ENCODE measurements at places on chromosomes 7 and 10. TPM values are rescaled to one million over a fixed set of nuclear protein-coding genes. Genes with fewer than 3 reads are reported as not detected.
A peak's percentile ranks its signal among the peaks of the same experiment; 100 is the strongest.

The CALY gene
- total RNA-seq = not detected

DNA sequence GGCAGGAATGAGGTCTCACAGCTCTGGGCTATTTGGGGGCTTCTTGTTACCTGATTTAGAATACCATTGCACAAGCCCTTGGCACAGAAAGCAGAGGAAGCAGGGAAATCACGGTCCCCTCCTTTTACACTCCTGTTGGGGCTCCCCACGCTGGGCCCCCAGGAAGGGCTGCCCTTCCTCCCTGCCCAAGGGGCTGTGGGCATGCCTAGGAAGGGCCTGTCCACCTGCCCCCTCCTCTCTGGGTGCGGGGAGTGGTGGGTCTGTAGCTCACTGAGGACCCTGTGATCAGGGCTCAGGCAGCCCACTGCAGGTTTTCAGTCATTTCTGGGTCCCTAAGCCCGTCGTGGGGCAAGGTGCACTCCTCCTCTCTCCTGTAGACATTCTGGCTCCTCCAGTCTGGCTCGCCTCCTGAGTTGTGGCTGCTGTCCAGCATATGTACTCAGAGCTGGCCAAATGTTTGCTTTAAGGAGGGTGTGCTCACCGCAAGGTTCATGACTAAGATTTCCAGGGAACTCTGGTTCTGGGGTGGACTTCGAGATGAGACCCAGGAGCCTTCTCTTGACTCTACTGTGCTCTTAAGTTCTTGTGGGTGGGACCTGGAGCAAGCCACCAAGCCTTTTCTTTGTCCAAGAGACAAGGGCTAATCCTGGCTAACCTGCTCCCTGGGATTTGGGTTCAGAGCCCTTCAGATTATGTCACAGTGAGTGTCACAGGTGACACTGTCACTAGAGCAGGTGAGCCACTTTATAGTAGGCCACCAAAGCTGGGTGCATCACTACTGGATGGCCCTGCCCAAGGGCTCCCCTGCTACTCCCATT, 56.0 kb downstream of the TACR2 start:
- peak; percentile 68 for DNase-seq

DNA sequence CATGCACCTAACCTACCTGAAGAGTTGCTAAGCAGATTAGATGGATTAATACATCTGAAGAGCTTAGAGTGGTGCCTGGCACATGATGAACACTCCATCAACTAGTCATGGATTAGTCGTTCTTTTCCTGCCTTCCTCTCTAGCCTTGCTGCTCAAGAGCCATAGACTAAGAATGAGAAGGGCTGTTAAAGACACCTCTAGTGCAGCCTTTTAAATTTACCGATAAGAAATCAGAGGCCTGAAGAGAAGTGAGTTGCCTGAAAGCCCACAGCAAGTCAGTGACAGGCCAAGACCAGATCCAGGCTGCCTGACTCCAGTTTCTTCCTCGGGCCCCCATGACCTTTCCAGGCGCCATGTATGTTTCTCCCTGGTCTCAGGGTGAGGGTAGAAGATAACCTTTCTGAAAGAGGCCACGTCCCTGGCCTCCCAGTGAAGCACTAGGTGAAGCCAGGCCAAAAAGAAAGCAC, 6.5 kb downstream of the TSPAN15 start:
- no peak for DNase-seq

DNA sequence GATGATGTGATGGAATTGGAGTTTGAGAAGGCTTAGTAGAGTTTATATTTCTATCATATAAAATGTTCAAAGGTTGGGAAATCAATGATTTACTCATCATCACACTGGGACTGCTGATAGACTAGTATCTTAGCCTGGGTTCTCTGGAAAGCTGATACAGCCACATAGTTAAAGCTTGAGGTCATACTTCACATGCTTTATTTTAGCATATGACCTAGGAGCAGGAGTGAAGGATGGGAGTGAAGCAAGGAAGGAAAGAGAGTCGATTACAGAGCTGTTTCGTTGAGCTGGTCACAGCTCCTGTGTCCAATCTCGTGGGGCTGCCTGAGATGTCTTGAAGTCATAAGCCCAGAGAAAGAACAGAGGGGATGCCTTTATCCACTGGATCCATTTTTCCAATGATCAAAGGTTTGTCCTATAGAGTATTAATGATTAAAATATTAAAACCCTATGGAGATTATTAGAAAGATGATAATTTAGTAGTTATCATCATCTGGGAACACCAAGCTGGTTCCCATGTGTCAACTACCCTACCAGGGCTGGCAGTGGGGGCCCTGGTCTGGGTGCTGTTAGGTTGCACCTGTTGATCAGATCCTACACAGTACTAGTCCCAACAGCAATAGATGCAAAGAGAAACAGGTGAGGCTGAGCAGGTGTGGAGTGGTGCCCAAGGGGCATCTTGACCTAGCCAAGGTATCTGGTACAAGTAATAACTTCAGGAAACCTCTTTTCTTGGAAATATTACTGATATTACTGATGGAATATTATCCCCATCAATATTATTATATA, 77.8 kb downstream of the BAMBI start:
- no peak for DNase-seq

- DNase-seq = no peak
Measured at GRCh38 chr7:143233816-143234532, 12.1 kb downstream of the TAS2R40 start.

DNA sequence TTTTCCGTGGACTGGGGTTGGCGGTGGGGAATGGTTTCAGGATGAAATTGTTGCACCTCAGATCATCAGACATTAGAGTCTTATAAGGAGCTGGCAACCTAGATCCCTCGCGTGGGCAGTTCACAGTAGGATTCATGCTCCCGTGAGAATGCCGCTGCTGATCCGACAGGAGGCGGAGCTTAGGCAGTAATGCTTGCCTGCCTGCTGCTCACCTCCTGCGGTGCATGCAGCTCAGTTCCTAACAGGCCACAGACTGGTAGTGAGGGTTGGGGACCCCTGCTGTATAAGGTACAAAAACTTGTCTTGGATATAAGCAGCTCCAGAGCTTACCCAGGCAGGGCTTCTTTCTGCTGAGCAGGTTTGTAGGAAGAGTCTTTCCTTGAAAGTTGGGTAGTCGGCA, 53.9 kb downstream of the SHH start:
- DNase-seq = no peak

The SFRP4 gene
- 42.6 TPM for total RNA-seq

- no peak for DNase-seq
Measured at GRCh38 chr7:114889646-114890285, 32.1 kb upstream of the MDFIC start.

GRCh38 chr7:64863021-64863420, 40.1 kb upstream of the ZNF273 start:
- DNase-seq = no peak

DNA sequence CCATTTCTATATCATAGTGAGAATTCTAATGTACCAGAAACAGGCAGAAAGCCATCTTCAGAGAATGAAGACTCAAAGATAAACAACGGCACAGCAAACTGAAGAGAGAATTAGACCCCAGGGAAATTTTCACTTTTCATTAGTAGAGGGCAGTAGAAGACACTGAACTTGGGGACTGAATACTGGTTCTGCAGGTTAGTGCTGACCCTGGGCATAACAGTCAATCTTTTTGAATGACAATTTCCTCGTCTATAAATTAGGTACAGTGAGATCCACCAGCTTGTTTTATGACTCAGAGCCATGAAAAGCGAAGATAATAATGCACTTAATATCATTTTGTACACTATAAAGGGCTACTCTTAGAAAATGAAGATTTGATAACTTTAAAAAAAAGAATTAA, 13.7 kb downstream of the FKBP14 start:
- DNase-seq = no peak

DNA sequence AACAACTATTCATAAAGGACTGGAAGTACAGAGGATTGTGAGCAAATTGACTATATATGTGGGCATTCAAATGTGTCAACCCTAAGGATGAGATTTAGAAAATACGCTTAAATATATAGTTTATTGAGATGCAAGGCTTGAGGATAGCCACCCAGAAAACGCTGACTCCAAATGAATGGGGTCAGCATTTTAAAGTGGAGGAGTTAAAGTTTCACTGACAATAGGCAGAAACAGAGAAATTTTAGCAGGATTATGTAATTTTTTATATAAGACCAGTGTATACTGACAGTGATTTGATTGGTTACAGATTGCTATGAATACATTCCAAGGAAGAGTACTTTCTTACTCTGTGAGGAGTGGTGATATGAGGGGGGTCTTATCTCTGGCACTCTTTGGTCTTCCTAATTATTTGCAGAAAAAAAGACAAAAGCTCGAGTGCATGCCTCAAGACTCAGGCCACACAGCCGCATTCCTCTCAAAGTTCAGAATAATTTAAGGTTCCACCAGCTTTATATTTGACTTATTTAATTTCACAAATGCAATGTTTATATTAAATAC, 38.6 kb upstream of the ARL4A start:
- DNase-seq = no peak

DNA sequence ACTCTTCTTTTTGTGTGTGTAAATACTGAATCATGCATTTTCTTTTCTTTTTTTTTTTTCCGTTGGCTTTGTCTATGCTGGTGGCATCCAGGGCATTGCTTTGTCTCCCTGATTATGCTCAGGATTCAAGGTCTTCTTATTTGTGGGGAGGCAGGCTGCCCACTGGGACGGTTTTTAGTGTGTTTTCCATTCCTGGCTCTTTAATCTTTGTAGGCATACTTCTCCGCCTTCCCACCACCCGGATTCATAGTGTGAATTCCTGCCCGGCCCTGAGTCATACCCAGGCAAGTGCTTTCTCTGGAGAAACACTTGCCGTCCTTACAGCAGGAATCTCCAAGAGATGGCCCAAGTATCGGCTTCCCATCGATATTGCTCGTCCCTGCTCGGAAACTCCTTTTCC, 5.2 kb downstream of the ZNF655 start:
- DNase-seq = no peak

The WEE2 gene
- total RNA-seq = not detected

GRCh38 chr7:39238234-39238869, 260.6 kb downstream of the POU6F2 start:
- DNase-seq = no peak

DNA sequence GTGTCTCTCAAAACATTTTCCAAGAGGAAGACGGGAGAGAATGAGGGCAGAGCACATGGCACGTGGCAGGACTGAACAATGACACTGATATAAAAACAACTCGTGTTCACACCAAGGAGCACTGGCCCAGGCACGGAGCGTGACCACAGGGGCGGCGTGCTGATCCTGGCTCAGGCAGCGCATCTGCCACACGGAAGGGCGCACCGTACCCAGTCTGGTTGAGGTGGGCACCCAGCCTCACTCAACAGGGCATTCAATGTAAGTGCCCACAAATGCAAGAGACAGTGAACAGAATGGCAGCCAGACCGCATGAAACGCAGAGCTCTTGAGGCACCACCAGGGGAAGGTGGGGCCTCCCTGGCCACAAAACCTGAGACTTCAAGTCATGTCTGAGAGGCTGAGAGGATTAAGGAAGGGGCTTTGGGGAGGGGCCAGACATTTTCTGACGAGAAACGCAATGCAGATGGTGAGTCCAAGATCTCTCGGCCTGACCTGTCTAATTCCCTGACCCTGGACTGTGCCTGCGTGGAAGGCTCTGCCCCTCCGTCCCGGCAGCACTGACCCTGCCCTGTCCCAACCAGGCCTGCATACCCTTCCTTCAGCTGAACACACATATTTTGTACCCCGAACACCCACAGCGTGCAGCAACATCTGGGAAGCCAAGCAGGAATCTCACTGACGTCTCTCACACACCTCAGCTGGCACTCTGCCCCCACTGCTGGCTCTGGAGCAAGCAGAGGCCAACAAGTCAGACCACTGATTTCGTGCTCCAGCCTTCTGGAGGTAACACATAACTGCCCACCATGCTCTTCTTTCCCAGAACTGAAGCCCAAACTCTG, 35.5 kb downstream of the VOPP1 start:
- no peak for DNase-seq

The CCL24 gene
- total RNA-seq = not detected

- DNase-seq = no peak
Measured at GRCh38 chr7:69825113-69825972, 227.1 kb downstream of the AUTS2 start.

DNA sequence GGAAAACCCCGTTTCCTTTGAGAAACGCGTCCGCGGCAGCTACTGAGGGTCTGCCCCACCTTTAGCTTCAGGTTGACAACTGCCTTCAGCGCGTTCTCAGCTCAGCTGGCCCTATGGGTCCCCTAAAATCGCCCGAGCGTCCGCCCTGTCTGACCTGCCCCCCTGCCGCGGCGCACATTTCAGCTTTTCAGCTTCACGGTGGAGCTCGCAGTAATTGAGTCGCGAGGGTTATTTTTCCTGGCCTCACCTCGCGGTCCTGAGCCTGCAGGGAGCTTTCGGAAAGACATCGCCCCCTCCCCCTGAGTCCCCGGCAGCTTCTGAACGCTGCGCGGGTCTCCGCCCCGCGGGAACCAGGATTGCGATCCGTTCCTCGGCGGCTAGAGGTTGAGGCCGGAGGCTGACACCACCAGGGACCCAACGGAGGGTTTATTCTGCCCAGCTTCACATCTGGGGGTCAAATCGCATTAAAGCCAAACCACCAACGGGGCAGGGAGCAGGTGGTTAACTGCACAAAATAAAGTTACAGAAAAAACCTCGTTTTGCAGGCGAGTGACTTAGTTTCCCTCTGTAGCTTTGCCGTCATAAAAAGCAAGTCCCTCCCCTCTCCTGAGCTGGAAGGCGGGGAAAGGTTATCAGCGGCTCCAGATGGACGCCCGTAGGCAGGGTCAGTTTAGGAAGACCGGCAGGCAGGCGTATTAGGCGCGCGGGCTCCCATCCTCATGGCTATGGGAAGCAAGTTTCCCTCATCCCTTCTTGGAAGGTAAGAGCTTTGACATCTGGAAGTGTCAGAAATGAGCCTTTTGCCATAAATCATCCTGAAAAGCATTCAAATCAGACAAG, 11.0 kb downstream of the TWIST1 start:
- DNase-seq = no peak

- DNase-seq = no peak
Measured at GRCh38 chr7:80740778-80741545, 102.5 kb downstream of the CD36 start.

- DNase-seq = no peak
Measured at GRCh38 chr7:142385491-142386340, 127.9 kb upstream of the PRSS58 start.

GRCh38 chr10:5413012-5413938, 918 bp downstream of the NET1 start:
- DNase-seq = no peak

DNA sequence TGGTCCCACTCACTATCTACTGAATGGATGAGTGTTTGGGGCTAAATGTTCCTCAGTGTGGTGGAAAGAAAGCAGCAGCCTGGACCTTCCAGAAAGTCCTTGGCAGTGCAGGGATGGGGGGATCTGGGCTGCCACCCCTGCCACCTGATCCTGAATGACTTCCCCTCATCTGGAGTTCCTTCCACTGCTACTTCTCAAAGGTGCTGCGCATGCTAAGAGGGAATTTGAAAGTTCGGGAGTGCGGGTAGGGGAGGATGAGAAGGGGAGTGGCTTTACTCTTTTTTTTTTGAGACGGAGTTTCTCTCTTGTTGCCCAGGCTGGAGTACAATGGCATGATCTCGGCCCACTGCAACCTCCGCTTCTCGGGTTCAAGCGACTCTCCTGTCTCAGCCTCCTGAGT, 1.4 kb downstream of the KLRG2 start:
- DNase-seq = no peak

GRCh38 chr10:122413327-122413726, 38.8 kb downstream of the PLEKHA1 start:
- DNase-seq = no peak

The NAMPT gene
- 270 TPM for total RNA-seq

The ADK gene
- 39.3 TPM for total RNA-seq

The NKX2-3 gene
- not detected for total RNA-seq
